ENCODE measurements at places on chromosomes 2 and 18.
A peak's percentile ranks its signal among the peaks of the same experiment; 100 is the strongest.

- peak; percentile 74 for DNase-seq
Measured at GRCh38 chr18:58195278-58195765, 151.3 kb downstream of the NEDD4L start.

DNA sequence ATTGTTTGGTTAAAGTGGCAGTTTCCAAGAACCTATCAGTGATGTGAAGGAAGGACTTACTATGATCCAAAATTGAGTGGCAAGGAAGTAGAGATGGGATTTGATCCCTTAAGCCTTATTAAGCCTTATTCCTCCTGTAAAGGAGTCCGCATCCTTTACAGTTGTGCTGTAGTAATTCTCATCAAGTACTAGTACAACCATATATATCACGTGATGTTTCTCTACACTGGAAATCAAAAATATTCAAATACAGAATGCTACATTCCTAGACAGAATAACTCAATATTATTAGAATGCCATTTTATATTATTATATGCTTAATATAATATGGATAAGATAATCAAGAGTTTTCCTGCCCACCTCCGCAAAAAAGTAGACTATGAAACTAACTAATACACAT lies 312.4 kb upstream of the SPHKAP start:
- DNase-seq = no peak

GRCh38 chr2:12606472-12607000 lies 110.2 kb upstream of the TRIB2 start:
- DNase-seq = no peak

GRCh38 chr2:39483534-39483933 lies 46.4 kb upstream of the MAP4K3 start:
- no peak for DNase-seq

DNA sequence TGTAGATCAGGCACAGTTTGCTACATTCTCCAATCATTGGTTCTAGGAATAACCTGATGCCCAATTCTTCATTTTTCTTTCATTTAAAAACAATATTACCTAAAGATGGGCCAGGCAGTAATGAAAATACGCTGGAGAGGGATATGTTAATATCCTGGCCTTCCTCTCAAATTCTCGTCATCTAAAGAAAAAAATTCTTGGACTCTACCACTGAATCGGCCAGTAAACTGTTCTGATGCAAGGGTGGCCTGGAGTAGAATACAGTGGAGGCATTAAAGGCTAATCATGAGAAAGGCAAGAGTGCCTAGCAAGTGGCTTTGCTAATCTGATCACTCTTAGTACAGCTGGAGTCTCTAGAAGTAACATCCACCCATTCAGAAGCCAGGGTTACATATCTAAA lies 157.7 kb downstream of the ANTXR1 start:
- no peak for DNase-seq

DNA sequence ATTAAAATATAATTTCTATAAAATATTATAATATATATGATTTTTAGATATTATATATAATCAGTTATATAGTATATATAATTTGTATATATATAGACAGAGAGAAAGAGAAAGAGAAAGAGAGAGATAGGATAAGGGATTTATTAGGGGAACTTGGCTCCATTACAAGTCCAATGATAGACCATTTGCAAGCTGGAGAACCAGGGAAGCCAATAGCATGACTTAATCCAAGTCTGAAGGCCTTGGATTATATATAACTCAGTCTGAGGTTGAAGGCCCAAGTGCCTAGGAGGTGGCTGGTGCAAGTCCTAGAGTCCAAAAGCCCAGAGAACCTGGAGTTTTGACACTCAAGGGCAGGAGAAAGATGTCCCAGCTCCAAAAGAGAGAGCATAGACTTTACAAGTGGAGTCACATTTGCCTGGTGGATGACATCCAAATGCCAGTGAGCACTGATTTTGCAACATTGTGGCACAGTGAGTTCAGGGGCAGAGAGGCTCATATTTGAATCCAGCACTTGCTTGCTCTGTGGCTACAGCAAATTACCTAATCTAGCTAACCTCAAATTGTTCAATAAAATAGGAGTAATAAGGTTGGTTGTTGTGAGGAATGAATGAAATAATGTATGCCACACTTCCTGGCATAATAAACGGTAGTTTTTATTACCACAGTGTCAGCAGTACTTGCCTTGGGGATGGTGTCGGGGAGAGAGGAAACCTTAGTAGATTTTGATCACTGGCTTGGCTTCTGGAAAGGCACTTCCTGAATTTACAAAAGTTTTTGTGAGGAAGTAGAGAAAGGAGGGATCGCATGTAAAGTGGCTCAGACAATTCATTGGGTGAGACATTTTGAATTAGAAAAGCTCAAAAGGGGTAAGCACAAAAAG lies 69.6 kb upstream of the CD28 start:
- no peak for DNase-seq

GRCh38 chr2:102069311-102069974 lies 73.1 kb upstream of the IL1R1 start:
- DNase-seq = no peak

GRCh38 chr2:10392951-10393639 lies 55.0 kb downstream of the ODC1 start:
- no peak for DNase-seq

DNA sequence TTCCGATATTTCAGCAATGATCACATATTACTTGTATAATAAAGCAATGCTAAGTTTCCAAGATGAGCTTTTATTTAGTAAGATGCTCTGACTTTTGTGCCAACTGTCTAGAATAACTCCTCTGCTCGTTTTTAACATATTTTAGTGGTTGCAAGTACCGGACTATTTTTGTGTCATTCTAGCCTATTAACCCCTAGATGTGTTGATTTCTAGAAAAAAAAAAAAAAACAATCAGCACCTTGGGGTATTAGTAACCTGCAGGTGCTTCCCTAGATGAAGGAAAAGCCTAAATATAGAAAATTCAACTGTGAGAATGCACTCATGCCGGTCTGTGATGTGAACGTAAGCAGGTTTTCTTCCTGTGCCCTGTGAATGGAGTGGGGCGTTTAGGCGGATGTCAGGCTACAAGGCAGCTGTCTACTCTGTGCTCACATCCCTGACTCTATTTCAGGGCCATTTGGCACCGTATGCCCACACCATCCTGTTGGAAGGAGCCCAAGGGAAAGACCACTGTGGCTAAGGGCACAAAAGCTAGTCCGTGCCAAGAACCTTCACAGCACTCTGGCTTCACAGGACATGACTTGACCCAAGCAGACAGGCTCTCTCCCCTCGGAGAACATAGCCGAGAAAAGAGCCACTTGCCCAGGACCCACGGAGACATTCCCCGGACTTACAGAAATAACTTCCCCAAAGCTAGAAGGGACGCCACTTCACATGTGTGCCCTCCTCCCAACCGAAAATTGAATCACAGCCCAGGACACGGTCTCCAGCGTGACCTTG lies 60.9 kb upstream of the AGAP1 start:
- no peak for DNase-seq

GRCh38 chr2:214088536-214088935 lies 322.3 kb upstream of the VWC2L start:
- peak; percentile 23 for DNase-seq

DNA sequence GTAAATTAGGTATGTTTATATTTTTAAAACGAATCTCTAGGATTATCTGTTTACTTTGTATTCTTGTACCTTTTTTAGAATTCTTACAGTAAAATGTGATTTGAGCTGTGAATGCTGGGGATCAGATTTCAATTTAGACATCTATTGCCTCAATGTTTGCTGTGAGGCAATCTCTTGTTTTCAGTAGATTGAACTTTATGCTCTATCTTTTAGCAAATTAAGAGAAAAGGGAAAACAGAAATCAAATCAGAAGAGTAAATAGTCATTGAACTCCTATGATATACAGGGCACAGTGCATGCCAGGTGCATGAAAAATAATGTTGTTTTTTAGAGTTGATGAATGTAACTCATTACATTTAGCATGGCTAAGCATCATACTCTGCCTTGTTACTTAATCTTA lies 39.5 kb downstream of the ZC3H6 start:
- no peak for DNase-seq

GRCh38 chr18:73264562-73264921 lies 396.8 kb upstream of the NETO1 start:
- no peak for DNase-seq

- DNase-seq = no peak
Measured at GRCh38 chr18:29226213-29226612, 1049.3 kb upstream of the CDH2 start.

DNA sequence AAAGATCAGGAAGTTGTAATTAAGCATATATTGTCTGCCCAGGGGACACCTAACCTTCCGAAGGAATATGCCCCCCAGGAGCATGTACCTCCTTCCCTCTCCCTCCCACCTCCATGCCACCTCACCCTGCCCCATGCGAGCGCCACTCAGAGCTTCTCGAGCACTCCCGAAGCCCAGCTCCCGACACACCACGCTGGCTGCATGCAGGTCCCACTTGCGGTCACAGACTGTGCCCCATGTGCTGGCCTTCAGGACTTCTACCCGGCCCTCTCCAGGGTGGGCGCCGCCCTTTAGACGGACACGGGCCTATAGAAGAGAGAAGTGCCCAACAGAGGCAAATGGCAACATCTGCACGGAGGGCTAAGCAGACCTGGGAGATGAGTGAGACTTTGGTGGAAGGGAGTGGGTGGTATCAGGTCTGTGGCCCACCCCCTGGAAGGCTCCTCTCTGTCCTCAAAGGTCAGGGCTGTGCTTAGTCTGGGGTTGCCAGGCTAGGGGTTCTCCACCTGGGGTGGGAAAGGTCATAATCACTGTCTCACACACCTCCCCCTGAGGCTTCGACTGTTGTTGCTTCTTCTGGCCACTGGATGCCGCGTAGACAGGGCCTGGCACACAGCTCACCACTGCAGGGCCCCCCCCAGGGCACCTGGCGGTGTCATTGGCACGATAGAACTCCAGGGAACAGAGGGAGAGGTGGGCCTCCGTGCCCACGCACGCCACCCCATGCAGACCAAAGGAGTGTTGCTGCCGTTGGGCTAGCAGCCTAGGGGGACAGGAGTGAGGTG lies 6.6 kb downstream of the HTRA2 start:
- no peak for DNase-seq

- DNase-seq = peak; percentile 52
Measured at GRCh38 chr2:128505150-128505490, 186.5 kb upstream of the HS6ST1 start.

DNA sequence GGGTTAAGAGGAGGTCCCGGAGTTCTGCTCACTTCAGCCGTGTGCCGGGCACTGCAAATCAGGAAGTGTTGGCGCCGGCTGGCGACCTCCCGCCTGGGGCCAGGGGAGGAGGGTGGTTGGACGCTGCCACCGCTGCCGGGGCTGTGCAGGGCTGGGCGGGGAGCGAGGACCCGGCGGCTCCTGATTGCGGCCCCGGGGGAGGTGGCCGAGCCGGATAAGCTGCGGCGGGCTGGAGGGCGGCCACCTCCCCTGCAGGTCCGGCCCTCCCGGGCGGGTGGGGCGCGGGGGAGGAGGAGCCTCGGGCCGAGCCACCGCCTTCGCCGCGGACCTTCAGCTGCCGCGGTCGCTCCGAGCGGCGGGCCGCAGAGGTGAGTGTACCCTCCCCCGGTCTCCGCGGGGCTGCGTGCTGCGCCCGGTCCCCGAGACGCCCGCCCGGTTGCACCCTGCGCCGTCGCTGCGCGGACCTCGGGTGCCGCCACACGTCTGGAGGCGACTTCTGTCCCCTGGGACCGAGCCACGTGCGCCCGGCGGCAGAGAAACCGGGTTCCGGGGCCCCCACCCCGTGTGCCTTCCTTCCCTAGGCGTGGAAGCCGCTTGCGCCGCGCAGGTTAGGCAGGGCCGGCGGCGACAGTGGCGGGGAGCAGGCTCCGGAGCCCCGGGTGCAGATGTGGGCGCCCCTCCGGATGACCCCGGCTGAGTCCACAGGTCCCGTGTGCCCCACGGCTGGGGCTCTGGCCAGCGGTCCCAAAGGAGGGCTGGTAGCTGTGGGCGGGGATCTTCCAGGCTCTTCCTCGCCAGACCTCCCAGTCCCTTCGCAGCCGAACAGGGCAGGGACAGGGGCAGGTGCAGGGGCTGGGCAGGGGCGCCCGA lies at the start of gene STEAP3:
Gene STEAP3 (plus strand): TSS at position 314 of the 870 bp plus-strand sequence. CDS start 7,179 bp downstream, outside the sequence.
- peak; percentile 60 for DNase-seq

DNA sequence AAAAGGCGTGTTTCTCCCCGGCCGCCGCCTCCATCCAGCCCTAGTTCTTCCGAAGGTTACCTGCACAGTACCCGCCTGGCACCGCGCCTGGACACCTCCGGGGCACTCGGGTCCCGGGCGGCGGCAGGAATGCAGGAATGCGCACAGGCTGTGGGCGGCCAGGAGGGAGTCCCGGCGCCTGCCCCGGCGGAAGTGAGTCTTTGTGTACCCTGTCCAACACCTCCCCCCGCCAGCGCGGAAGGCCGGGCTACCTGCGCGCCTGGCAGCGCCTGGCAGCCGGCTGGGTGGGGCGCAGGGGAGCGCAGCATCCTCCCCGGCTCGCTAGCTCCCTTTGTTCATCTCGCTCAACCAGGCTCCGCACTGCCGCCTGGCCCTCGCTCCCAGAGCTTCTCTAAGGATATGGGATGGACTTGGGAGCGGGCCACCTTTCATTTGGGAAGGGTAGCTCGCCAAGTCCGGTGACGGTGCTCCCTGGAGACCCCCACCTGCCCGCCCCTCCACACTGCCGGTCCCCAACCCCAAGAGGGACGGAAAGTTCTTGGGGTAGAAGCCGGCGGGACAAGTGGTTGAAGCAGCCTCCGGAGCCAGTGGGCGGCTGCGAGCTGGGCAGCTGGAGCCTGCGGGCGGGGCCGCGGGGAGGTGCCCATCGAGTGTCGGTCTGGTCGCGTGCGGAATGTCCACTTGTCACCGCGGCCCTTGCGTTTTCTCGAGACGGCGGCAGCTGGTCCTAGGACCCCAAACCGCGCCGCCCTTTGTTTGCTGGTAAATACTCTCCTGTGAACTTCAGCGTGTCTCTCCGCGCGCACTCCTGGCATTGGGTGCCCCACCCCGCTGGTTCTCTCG lies 1.2 kb upstream of the ST6GAL2 start:
- peak; percentile 52 for DNase-seq

DNA sequence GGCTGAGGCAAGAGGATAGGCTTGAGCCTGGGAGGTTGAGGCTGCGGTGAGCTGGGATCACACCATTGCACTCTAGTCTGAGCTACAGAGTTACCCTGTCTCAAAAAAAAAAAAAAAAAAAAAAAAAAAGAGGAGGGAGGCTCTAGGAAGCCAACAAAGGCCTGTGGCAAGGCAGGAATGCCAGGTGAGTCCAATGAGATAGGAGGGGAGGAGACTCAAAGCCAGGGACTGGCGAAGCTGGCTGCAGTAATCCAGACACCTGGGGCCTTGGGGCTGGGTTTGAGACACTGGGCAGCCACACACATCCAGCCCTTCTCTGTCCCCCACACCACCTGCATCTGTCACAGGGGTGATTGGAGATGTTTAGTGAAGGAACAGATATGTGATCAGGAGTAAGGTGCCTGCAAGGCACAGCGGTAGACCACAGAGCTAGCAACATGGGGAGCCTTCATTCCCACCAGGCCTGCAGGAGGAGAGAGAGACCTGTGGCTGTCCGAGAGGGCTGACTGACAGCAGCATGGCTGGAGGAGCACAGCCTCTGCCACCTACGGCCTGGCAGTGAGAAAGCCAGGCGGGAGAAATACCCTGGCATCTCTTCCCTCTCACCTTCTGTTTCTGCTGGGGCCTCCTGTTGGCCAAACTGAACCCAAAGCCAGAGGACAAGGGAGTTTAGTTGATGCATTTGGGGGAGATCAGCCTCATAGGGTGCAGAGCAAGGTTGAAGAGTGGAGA lies 9.5 kb downstream of the CHPF start:
- DNase-seq = no peak
